ENCODE measurements at places on chromosomes 2 and 18.
A peak's percentile ranks its signal among the peaks of the same experiment; 100 is the strongest.

DNA sequence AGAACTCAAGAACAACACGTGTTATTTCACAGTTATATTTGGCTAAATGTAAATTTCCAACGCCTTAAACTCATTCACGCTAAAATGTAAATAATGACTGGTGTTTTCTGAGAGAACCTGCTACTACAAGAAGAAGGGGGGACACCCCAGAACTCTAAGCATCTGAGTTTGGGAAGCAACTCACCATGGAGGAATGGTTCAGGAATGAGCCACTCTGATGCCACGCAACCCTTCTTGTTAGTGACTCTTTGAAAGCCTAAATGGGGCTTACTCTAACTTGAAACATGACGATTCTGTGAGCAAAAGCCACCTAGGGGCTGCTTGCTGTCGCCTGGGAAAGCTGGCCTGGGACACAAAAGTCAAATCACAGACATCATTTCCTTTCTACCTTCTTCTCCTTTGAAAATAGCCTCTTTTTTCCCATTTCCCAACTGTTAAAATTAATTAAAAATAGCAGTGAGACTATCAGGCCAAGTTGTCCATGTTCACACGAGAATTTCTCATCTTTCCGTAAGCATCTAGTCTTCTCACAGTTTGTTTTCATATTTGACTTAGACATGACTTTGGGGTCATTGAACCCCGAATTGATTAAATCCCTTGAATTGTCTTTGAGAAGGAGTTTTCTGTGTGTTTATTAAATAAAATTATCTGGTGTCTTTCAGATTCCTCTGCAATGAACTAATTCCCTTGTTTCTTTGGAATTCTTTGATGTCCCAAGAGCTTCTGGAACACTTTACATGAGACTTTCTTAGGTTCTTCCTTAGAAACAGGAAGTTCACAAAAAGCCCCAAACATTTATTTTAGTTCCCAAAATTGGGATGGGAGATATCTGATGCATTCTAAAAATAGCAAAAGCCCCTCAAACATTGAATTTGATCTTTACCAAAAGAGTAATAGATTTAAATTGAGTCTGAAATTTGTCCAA is 75.5 kb upstream of the CABLES1 start:
- no peak for DNase-seq

DNA sequence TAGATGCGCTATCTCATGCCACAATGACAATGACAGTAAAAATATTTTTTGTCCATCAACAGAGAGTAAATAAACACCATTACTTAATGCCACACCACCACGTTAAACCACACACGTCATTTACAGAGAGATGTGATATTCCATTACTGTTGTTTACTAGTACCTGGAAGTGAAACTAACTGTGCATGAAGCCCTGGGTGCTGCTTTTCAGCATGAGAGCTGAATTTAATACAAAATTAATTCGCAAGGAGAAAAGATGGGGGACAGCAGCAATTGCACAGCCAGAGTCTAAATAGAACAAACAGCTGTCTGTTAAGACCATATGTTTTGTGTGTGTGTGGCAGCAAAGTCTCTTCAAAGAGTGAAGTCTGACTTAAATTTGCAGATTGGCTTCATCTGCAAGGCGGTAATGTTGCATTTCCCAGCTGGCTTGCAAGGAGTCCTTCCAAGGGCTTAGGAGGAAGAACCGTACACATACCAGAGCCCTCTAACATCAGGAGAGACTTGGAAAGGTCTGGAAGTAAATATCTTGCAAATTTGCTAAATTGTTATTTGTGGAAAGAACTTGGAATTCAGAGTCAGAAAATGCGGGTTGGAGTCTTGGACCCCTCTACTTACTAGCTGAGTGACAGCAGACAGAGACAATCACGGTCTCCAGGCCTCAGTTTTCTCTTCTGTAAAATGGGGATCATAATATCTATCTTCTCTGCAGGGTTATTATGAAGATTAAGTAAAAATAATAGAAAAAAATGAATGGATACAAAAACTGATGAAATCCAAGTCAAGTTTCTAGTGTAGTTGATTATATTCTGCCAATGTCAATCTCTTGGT is 127.6 kb downstream of the ALPK2 start:
- DNase-seq: no peak

GRCh38 chr2:199148076-199148845 is 309.5 kb downstream of the SATB2 start:
- DNase-seq: no peak

- DNase-seq: no peak
These were observed 11.1 kb upstream of the ALPG start for GRCh38 chr2:232395586-232395985.

DNA sequence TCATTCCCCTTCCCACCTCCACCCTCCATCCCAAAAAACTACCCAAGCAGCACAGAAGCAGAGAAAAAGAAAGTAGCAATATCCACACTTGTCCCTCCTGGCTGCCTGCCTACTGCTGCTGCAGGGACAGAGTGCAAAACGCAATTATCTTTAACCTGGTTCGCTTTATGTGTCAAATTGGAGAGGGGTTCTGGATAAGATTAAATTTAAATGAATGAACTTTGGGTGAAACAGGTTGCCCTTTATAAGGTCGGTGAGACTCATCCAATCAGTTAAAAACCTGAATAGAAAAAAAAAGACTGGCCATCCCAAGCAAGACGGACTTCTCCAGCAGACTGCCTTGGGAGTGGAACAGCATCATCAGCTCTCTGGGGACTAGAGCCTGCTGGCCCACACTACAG is 62.6 kb downstream of the ANKRD44 start:
- DNase-seq: no peak

GRCh38 chr2:198297350-198297749 is 493.0 kb downstream of the PLCL1 start:
- DNase-seq: no peak

- peak; percentile 78 for DNase-seq
These were observed 9.1 kb downstream of the RND3 start for GRCh38 chr2:150478200-150478974.

DNA sequence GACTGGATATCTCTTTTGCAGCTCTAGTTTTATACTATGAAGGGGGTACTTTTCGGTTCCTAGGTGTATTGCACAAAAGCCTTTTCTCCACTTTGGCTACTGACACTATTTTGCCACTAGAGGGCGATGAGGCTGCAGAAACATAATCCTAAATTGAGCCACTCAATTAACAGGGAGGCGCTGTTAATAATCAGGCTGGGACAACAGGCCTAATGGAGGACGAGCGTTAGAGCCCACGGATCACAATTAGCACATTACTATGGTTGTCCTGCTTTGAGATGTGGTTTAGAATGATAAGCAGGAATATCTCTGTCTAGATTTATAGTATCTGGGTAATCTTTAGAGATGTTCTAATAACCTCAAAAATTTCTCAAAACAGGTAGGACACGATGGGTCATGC is 62.2 kb upstream of the PMAIP1 start:
- peak; percentile 63 for DNase-seq

DNA sequence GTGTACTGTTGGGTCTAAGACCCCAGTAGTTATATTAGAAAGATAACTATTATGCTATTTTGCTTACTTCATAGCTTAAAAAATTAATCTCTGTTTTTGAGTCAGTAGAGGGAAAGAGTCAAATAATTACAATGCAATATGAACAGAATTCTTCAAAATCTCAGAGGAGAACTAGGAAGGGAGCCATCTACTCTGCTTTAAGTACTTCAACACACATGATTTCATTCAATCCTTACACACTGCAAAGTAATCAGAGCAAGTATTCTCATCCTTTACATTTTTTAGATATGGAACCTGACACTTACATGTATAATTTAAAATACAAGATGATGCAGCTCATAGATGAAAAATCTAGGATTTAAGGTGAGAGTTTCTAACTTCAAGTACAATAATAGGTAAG is 27.7 kb downstream of the COL5A2 start:
- DNase-seq: no peak

DNA sequence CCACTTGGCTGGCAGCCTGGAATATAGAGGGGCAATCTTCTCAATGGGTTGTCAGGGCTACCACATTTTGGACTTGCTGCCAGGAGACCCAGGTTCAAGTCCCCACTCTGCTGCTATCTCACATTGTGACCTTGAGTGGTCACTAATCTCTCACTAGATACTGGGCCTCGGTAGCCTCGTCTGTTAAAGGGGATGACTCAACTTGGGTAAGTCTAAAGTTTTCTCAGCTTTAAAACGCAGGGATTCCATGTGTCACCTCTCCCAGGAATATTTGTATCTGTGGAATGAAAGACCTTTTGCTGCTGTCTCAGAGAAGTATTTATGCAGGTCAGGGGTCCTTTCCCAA is 86.3 kb downstream of the SEMA4F start:
- no peak for DNase-seq

DNA sequence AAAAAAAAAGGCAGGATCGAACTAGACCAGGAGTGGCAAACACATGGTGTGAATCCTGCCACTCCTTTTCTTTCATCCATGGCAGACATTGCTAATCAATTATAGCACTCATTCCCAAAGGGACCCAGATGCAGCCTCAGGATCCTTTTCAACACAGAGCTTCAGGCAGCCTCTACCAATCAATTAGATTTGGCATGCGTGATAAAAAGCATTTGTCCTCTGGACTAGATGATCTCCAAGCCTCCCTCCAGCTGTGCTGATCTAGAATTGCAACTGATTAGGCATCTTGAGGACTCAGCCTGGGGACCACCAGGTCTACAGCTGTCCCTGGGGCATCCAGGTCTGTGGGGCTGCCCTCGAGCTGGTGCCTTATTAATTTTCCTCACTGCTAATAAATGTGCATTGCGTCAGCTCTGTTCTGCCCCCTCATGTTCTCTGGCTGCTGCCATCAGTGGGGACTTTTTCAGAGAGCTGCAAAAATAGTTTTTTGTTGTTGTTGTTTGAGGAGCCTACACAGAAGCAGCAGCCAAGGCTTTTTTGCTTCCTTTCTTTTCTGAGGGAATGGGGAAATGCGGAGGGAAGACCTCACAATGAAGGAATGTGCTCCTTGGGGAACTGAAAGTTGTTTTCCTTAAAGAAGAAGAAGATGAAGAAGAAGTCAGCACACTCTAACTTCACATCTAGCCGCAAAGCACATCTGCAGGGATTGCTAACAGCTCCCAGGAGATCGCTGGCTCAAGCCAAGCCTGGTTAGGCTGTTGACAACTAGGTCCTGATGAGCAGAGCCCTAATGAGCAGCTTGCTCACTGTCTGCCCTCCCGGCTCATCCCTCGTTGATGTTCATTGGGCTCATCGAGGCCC is 8.8 kb upstream of the ATOH8 start:
- no peak for DNase-seq

- no peak for DNase-seq
These were observed 98.7 kb upstream of the SLC66A3 start for GRCh38 chr2:11056614-11057013.

DNA sequence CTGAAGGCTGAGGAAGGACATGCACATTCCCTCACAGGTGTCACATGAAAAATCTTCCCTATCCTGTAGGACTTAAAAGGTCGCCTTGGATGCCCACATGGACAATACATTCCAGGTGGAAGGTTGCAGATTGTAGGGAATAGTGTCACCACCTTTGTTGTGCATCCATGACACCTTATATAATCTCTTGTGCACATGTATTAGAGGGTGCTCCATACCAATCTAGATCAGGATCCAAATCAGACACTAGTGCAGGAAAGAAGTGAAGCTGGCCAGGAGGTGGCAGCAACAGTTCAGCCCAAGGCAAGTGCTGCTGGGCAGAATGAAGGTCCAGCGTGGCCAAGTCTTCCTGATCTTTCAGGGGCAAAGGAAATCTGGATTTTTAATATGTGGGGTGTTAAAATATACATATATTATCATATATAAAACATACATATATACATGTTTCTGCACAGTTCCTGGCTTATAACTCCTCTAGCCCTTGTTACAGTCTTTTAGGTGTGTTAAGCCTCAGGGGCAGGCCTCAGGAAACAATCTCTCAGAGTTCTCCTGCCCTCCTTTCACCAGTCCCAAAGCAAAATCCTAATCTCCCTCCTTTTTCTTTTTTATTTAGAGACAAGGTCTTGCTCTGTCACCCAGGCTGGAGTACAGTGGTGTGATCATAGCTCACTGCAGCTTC is 16.6 kb downstream of the NIF3L1 start:
- peak; percentile 77 for DNase-seq

DNA sequence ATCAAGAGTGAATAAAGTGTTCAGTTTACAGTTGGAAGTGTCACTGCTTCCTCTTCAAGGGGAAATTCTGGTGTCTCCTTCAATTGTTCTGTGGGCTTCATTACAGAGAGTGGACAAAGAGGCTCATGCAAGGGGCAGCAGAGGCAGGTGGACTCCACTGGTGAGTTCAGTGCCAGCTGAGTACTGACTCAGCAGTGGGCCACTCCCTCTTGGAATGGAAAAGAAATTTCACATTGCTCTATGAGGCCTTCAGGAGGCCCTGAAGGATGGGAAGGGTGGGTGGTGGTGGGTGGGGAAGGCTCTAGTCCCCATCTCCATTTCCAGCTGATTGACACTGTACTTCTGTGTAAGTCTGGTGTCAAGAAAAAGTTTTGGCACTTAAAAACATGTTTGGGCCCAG is 66.4 kb downstream of the PRELID3A start:
- no peak for DNase-seq

GRCh38 chr18:79111483-79111882 is 42.3 kb downstream of the ATP9B start:
- no peak for DNase-seq

- peak; percentile 81 for DNase-seq
These were observed 1.8 kb downstream of the ZCCHC2 start for GRCh38 chr18:62524440-62525200.

DNA sequence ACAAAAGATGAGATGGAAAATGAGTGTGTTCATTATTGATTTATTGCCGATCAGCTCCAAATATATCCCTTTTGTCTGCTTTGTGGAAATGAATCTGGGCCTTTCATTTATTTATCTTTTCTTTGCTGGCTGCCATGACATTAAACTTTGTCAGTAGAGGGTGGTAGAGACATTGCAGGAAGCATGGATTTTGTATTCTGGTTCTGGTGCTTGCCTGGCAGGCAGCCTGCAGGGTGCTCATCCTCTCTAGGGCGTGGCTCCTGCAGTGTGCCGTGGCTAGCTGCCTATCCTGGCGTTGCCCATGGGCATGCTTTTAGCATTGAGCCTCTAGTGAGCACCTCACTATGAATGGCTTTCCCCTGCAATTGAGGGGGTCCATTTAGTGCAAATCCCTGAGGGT is 593.1 kb downstream of the RNF144A start:
- DNase-seq: no peak

DNA sequence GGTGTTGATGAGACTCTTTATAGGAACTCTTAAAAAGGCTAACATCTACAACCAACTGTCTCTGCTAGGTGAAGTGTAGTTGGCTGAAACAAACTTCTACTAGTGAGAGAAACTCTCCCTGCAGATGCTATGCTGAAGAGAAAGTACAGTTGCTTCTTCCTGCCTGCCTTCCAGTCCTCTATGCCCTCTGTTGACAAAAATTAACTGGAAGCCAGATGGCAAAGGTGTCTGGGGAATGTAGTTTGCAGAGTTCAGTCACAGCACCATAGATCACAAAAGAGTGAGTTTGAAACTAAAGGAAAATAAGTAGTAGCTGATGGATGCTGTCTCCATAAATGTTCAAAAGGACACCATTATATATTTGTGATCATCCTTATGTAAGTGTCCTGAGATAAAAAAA is 958.8 kb upstream of the NRXN1 start:
- DNase-seq: no peak

GRCh38 chr2:241774419-241775222 is 2.0 kb upstream of the GAL3ST2 start:
- DNase-seq: peak; percentile 49

All from islet precursor cell (in vitro differentiated cells).